Stimulated activated CD8-positive, alpha-beta memory T cell treated with anti-CD3 and anti-CD28 coated beads, Interleukin-2, amount 100 ng/mL, for 48 hours (primary cell): ENCODE measurements at places on chromosomes 2 and 18.

DNA sequence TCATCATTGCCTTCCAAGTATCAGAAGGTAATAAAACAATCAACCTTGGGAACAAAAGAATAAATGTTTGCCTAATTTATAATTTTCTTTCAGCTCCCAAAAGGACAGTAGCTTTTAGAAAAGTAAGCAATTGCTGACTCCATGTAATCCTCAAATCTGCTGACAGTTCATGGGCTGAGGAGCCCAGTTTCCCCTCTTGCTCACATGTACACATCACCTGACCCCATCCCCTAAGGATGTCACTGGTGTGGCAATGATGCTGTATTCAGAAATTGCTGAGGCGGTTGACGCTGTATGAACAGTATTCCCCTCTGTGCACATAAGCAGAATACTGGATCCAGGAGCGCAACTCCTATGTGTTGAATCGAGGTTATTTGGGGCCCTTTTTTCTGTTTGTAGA, 56.1 kb upstream of the LYPD1 start:
- DNase-seq, result no peak

- DNase-seq, result no peak
These were observed 920.6 kb upstream of the PIK3C3 start for GRCh38 chr18:41034413-41034812.

DNA sequence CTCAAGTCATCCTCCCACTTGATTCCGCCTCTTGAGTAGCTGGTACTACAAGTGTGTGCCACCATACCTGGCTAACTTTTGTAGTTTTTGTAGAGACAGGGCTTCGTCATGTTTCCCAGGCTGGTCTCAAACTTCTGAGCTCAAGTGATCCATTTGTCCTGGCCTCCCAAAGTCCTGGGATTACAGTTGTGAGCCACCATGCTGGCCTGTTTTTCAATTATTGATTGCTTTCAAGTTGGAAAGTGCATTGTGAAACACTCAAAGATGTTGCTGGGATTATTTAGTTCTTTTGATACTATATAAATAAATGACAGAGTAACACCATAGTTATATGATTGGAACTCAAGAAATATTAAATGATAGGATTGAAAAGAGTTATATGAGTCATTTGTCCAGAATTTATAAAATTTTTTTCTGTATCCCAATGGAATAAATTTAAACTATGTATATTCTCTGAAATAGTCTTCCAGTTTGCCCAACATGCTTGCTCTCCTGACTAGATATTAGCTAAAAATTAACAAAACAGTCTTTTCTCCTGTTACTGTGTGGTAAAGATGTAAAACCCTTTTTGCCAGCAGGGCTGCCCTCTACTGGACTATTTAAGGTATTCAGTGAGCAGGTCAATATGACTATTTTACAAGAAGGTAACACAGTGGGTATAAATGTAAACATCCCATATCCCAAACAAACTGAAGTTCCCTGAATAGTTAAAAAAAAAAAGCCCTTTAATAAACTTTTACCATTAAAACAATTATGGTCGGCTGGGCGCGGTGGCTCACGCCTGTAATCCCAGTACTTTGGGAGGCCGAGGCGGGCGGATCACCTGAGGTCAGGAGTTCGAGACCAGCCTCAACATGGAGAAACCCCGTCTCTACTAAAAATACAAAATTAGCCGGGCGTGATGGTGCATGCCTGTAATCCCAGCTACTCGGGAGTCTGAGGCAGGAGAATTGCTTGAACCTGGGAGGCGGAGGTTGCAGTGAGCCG, 42.7 kb downstream of the ACSL3 start:
- DNase-seq, result no peak

DNA sequence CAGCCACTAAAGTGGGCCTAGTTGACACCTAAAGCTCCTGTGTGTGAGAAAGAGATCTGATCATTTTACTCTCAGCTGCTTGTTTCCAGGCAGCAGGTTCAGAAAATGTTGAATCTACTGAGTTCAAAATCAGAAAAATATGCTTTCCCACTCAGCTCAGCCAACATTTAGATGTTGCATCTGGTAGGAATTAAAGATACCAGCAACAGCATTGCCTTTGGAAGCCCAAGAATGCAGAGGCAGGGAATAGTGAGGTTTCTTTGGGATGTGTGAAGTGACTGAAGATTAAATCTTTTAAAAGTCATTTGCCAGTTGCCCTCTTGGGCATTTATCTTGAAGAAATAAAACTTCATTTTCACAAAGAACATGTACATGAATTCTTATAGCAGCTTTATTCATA, 33.9 kb upstream of the DOCK10 start:
- no peak for DNase-seq

DNA sequence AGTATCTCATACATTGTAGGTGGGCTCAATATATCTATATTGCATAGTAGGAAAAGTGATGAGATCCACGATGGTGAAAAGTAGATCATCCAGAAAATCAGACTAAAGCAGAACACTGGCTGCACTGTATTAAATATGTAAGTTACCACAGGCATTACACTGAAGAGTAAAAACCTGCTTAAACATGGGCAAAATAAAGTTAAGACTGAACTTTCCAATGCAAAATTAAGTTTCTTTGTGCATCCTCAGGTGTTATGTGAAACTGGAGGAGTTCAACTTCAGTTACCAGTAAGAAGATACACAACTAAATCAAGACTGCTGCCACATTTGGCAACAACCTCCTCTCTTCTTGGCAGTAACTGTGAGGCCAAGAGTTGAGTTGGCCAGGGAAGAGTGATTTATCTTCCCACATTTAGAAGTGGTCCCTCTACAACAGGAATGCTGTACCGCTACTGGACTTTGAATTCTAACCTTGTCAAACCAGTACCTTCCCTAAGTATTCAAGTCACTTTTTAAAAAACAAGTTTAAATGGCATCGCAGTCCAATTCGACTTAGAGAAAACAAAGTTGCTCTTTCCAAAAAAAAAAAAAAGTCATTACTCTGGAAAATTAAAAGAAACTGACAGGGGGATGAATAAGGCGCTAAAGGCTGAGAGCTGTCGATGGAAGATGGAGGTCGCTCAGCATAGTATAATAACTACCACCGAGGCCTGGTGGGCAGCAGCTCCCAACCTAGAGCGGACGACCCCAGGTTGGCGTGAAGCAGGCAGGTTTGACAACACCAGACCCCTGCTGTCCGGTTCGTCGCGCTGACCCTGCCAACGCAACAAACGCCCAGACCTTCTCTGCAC, 1.1 kb downstream of the MAP4K3 start:
- DNase-seq, result no peak

GRCh38 chr2:7281231-7282201, 364.3 kb downstream of the RNF144A start:
- no peak for DNase-seq

GRCh38 chr2:76406134-76406855, 695.6 kb upstream of the GCFC2 start:
- DNase-seq, result no peak

- DNase-seq, result no peak
These were observed 258.9 kb upstream of the CXCR4 start for GRCh38 chr2:136376798-136377211.

DNA sequence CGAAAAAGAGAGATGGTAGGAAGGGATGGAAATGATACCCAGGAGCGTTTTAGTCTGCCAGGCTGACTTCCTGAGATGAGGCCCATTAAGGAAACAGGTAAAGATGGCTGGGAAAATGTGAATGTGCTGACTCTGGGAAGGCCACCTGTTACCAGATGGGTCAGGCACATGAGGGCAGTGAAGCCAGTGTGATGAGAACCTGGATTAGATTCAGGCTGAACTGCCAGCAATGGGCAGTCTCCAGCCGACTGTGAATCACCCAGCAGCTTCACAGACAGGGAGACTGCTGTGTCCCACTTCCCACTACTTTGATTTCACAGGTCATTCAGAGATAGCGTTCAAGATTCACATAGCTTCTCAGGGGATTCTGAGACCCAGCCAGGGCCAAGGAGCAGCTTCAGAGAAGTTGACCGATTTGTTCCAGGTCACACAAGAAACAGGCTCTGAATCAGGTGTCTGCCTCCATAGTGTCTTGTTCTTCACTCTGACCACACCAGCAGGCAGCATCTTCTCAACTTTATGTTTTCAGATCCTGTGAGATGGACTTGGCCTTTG, 26.4 kb downstream of the CAPN13 start:
- DNase-seq, result no peak

- no peak for DNase-seq
These were observed 171.6 kb downstream of the BCL2 start for GRCh38 chr18:63147973-63148372.

GRCh38 chr2:174007010-174007409, 41.8 kb upstream of the SP3 start:
- DNase-seq, result no peak

GRCh38 chr2:168208652-168209051, 38.7 kb downstream of the STK39 start:
- DNase-seq, result no peak

DNA sequence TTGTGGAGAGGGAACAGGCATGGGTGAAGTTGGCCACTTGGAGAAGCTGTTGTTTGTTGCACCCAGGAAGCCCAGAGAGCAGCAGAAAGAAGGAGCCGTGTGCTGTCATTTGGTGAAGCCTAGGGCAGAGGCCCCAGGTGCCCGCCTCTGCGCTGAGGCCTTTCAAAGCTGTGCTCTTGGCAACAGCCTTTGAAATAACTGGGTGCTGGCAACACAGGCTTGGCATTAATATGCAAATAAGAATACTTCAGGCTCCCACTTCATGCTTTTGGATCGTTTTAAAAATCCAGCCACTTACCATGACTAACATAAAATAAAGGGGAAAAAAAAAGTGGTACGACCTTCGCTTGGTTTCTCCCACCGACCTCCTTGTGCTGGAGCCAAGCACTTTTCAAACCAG, 41.1 kb downstream of the DHRS9 start:
- DNase-seq, result no peak

DNA sequence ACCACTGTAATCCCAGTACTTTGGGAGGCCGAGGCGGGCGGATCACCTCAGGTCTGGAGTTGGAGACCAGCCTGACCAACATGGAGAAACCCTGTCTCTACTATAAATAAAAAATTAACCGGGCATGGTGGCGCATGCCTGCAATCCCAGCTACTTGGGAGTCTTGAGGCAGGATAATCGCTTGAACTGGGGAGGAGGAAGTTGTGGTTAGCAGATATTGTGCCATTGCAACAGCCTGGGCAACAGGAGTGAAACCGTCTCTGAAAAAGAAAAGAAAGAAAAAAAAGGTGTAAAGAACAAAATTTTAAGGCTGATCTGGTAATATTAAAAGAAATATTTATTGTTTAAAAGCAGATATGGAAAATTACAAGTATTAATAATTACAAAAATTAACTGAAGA, 29.7 kb downstream of the ZNF804A start:
- DNase-seq, result no peak

DNA sequence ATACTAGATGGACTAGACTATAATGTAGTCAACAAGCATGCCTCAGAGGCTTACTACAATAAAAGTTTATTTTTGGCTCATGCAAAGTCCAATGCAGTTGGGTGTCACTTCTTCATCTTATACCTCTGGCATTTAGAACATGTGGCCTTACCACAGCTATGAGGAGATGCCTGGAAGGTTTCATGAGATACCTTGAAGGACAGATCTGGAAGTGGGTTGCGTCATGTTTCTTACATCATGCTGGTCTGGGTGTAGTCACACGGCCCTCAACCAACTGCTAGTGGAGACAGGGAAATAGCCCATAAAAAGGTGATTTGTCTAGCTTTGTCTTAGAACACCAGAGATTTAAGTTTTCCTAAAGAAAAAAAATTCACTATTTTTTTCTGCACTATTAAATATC, 91.7 kb upstream of the MMADHC start:
- no peak for DNase-seq

GRCh38 chr2:162964513-162964912, 125.9 kb upstream of the KCNH7 start:
- DNase-seq, result no peak

DNA sequence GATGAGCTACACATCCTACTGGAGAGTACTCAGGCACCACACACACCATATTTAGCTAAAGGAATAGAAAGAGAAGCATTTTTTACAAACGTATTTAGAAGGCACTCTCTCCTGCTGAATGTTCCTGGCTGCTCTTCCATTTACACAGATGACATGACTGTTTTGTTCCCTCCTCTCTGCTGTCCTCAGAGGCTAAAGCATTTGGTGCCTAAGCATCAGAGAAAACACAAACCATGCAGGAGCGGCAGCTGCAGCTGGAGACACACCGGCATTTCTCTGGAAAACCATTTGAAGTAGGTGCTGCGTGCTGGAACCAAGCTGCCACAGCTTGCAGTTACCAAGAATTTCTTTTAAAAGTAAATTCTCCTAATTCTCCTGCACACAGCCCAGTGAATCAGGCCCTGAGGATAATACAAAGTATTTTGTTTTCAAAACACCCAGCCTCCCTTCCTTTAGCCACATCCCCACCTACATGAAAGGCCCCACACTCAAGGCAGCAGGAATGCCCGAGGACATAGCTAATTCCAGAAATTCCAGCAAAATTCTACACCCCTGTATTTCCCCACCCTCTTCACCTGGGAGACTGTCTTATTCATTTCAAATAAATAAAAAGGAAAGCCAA, 488.9 kb upstream of the SOX11 start:
- no peak for DNase-seq

DNA sequence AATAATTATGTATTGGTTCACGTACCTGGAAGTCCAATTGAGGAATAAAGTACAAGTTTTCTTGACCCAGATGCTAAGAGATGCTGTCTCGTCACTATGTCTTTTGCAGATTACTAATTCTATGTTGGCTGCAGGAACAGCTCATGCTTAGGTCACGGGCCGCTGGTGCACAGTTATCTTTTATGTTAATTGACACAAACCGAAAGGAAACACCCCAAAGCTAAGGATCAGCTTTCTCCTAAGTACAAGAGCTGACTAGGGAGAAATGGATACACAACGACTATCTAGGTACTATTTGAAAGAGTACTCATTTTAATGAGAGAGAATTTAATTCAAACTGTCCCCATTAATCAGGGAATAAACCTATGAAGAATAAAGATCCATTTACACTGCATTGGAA, 217.7 kb upstream of the SLC35G4 start:
- no peak for DNase-seq

GRCh38 chr2:217947383-217948350, 55.1 kb downstream of the TNS1 start:
- DNase-seq, result no peak

DNA sequence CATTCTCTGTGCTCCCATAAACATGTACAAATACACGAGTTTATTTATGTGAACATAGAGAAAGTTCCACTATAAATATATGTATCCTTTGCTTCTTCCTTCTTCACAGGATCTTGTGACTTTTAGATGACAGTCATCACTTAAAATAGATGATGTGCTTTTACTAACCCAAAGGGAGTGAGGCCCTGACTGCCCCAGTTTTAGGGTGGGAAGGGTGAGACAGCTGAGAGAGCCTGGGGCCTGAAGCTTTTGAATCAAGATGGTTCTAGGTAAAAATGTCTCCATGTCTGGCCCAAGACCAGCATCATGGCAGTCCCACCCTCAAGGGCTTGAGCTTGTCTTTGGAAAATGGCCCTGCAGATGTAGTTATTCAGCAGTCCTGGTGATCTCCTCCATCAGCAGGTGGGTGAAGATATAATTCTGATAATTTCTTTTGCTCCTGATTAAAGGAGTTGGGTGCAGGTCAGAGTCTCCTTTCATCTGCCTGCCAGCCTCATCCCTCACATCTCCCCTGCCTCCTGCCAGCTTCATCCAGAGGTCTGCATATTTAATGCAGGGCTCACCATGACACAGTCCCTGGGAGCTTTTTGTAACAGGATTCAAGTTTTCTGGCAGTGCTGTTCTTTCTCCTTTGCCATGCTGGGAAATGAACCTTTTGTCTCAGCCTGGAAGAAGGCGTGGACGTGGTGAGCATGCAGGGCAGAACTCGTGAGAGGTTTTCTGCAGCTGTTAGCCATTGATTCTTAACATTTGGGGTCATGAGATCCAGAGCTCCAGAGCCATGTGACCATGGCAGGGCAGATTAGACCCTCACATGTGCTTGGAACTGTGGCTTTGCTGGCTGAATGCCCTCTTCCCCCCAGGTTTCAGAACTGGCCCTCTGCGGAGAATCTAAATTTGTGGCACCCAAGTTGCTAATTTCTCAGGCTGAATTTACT, 2.7 kb downstream of the HRH4 start:
- no peak for DNase-seq
